ENCODE measurements at places on chromosomes 3 and 15.
A peak's percentile ranks its signal among the peaks of the same experiment; 100 is the strongest.

GRCh38 chr3:133381346-133382109 lies 18.3 kb upstream of the BFSP2 start:
- no peak for DNase-seq

DNA sequence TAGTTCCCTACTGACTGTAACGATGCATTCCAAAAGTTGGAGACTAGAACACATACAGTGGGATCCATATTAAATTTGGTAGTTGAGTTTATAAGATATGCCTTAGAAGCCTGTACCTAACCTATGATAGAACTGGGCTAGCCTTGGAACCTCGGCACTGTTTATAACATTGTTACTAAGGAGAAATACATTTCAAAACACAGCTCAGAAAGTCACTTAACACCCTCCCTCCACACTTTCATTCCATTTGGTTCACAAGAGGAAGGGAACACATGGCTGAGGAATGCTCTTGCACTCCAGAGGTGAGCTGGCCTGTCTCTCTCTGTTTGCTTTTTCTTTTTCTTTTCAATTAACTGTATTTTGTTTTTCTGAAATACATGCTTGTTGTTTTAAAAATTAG lies 48.7 kb upstream of the TSC22D2 start:
- no peak for DNase-seq

- DNase-seq = no peak
Measured at GRCh38 chr3:178969004-178969700, 102.5 kb downstream of the ZMAT3 start.

DNA sequence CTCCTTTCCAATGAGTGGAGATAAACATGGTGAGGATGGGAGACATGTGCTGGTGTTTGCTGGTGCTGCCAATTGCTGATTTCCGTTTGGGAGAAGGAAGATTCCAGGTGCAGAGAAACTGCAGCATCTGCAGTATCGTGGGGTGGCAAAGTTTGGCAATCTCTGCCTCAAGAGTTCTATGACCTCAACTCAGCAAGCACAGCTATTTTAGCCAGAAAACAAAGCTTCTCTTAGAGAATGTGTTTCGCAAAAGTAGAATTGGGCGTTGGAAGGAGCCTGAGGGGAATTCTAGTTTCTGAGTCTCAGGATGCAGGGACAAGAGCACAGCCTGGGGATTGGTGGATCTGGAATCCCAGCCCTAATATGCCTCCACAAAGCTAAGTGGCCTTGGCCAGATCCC lies 18.2 kb upstream of the SHC4 start:
- no peak for DNase-seq

GRCh38 chr15:56752986-56753385 lies 19.7 kb upstream of the ZNF280D start:
- no peak for DNase-seq

DNA sequence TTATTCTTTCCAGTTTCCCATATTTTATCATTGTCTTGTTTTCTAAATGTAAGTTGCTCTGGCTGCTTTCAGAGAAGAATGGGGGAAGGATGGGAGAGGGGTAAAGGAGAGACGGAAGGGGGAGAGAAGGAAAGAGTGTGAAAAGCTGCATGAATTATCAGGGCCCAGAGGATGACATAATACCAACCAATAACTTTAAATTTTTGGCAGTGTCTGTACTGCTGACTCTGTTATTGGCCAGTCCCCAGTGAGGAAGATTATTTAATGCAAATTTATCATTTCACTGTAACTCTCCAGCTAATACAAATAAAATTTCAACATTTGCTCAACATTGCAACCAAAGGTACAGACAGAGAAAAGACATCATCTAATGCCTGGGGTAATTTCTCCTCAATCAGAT lies 551.7 kb upstream of the CFAP20DC start:
- no peak for DNase-seq

DNA sequence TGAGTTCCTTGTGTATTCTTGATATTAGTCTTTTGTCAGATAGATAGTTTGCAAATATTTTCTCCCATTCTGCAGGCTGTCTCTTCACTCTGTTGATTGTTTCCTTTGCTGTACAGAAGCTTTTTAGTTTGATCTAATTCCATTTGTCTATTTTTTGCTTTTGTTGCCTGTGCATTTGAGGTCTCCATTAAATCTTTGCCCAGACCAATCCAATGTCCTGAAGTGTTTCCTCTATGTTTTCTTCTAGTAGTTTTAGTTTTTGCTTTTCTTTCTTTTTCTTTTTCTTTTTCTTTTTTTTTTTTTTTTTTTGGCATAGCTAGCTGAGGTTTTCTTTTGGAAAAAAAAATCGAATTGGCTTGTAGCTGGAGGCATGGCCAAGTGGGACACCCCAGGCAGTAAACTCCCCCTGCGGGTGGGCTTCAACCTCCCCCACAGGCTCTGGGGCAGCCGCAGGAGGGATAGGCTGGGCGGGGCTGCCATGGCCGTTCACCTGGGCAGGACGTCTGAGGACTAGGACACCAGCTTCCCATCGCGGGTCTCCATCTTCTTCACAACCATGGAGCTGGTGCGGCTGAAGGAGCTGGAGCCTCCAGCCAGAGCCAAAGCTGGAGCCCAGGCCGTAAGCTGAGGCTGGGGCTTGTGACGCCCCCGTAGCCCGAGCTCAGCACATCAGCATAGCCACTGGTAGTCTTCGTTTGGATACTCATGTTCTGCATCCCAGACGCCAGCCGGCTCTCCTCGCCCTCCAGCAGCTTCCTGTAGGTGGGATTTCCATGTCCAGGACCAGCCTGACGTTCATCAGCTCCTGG lies 16.2 kb upstream of the PSTPIP1 start:
- DNase-seq = no peak

- peak; percentile 83 for DNase-seq
Measured at GRCh38 chr3:122307976-122308375, 17.1 kb upstream of the CSTA start.

DNA sequence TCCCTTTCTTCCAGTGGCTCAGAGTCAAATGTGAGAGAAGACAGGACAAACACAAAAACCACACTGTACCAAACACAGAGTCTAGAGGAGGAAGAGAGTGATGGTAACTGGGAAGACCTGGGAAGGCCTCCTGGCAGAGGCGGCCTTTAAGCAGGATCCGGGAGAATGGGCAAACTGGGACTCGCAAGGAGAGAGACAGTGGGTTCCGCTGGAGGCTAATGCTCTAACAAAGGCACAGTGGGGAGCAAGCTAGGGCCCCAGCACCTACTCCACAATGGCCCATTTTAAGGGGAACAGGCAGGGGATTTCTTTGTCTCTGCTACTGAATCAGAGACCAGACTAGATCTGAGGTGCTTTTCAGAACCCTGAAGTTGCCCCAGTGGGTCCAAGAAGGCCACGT lies 81.4 kb upstream of the HES1 start:
- DNase-seq = no peak

DNA sequence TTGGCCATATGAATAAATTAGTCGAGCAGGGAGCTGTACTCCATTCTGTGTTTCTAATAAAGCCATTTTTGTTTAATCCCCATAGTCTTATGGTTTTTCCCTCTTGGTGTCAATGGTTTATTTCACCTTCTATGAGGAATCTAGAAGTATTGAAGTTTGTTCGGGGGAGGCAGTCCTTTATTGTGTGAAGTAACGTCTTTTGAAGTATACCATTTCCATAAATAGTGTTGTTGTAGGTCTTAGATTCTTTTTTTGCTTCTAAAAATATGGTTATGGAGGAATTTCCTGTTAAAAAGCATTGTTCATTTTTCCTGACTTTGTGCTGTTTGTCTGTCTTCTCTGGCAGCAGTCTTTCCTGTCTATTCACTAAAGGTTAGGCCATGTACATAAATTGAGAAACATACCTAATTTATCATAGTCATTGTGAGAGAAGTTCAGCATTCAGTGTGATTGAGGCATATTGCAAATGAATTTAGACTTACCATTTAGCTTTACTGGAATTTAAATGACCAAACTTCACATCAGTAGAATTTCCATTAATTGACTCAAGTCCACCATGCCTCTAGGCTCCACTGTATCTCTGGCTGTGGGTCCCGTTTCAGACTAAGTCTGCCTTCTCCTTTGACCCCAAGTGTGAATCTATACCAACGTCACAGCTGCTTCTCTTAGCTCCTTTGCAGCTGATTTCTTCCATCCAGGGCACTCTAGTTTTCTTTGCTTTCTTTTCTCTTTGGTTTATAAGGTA lies 37.3 kb downstream of the YEATS2 start:
- no peak for DNase-seq

DNA sequence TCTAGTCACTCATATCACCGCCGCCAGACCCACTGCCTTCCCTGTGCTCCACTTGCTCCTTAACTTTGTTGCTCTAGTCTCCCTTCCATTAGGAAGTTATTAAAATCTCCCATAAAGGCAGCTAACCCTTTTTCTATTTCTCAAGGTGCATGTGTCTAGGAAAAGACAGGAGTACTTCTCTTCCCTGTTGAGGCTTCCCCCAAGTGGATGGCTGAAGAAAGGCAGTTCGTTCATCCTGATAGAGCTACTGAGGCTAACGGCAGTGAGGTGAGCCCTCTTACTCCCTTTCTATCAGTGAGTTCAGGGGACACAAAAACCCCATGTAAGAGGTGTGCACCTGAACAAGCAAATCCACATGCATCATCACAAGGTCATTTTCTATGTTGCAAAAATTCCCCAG lies 397.8 kb downstream of the IGSF11 start:
- no peak for DNase-seq

DNA sequence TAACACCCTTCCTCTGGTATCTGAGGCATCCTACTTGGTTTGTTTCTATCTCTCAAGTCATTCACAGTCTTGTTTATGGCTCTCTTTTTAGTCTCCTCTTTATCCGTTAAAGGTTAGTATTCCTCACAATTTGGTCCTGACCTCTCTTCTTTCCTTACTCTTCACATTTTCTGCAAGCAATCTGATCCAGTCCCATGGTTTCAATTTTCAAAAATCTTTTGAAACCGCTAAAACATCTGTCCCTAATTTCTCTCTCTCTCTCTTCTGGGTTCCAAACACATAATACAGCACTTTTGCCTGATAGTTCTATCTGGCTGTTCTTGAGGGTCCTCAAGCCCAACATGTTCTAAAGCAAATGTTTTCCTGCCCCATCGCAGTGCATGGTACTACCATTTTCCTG lies 149.0 kb downstream of the SERPINI1 start:
- no peak for DNase-seq

DNA sequence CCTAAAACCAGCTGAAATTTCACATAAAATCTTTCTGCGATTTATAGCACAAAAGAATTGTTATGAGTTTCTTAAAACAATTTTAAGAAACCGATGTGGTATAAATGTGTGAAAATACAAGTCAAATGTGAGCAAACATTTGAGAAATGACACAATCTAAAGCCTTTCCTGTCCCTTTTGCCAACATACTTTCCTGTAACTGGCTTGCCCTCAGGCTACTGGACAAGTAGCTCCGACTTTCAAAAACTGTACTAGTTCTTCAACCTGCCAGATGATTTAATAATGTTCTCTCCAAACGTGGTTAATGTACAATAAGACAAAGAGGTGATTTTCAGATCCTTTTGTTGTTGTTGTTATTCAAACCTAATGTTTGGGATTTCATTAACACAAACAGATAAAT lies 105.9 kb upstream of the ARHGEF26 start:
- DNase-seq = no peak

DNA sequence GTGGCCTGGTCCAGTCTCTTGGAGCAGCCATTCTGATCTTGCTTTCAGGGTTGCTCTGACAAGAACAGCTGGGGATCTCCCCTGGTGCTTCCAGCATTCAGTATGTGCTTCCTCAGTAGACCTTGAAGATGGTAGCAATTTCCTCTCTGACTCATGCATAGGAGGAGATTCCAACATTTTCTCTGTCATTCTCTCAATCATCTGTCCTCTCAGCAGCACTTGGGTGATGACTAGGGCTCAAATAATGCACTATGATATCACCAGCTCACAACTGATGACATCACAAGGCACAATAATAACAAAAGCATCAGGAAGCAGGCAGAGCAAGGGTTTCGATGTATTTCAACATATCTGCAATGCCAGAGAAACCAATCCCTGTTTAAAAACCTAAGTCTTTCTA lies 52.7 kb downstream of the NFKBIZ start:
- DNase-seq = peak; percentile 17
